ENCODE measurements at places on chromosomes 4 and X.

DNA sequence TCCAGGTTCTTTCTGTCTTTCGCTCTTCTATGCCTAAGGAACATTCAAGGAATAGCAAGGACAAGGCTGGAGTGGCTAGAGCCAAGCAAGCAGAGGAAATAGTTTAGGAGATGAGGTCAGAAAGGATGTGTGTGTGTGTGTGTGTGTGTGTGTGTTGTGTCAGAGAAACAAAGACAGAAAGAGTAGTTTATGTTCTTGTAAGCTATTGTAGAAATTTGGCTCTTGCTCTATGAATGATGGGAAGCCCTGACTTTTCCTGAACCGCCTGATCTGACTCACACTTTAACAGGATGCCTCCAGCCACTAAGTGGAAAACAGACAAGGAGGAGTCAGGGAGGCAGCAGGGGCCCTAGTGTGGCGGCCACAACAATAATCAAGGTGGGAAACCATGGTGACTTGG is 39.7 kb downstream of the LGI2 start:
- no peak for DNase-seq

GRCh38 chrX:102624105-102624504 is 24.8 kb downstream of the ARMCX5 start:
- DNase-seq = no peak

DNA sequence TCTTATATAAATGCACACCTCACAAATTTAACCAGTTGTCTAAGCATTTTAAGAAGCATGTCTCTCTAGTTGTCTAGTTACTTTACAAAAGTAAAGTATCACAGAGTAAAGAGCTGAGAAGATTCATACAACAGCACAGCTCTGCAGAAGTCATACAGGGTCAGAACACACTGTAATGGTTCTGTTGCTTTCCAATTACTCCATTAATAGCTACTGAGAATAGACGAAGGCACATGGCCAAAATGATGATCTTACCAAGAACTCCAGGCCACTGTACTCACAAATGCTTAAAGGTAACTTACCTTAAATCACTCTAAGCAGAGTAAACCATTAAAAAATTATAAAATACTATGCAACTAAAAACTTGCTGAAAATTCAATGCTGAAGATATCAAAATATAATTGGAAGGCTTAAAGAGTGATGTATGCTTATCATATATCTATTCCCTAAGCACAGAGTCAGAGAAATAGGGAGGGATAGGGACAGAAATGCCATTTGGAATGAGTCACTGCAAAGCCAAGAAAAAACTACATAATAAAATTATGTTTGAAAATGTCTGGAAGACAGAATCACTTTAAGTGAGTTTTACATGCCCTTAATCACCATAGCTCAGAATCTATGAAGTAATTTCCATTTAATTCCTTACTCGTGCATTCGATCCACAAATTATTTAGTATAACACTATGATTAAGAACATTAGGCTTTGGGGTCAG is 71.0 kb downstream of the DDX60L start:
- no peak for DNase-seq

GRCh38 chrX:69020316-69020715 is 144.9 kb downstream of the PJA1 start:
- no peak for DNase-seq

- no peak for DNase-seq
Measured at GRCh38 chr4:183556947-183557346, 52.1 kb downstream of the ING2 start.

DNA sequence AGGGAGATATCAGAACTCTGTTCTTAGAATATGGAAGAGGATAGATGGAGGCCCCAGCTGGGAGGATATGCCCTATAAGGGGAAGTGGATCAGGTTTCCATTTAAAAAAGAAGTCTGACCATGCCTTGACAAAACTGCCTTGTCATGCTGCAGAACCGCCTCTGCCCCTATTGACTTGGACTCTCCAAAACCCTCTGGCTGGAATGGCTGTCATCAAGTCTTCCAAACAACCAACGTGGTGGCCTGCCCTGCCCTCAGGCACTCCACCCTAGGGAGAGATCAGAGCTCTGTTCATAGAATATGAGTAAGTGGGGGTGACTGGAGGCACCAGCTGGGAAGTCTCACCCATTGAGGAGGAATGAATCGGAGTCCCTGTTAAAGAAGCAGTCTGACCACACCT is 114.9 kb downstream of the VSIG4 start:
- no peak for DNase-seq

GRCh38 chrX:75365243-75365975 is 91.5 kb downstream of the UPRT start:
- no peak for DNase-seq

DNA sequence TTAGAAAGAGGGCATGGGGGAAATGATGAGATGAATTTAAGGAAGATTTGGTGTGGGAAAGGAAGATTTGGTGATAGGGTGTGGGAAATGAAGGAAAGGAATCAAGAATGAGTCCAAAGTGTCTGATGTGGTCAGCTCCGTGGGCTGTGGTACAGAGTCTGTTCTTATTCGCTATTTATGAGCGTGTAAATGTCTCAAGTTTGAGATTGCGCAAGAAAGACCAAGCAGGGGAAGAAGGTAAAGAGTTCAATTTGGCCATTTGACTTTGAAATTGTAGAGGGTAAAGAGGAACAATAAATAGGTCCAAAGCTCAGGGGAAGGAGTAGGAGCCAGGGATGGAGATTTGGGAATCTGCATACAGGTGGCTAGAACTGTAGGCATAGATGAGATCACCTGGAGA is 11.3 kb upstream of the SMS start:
- no peak for DNase-seq

DNA sequence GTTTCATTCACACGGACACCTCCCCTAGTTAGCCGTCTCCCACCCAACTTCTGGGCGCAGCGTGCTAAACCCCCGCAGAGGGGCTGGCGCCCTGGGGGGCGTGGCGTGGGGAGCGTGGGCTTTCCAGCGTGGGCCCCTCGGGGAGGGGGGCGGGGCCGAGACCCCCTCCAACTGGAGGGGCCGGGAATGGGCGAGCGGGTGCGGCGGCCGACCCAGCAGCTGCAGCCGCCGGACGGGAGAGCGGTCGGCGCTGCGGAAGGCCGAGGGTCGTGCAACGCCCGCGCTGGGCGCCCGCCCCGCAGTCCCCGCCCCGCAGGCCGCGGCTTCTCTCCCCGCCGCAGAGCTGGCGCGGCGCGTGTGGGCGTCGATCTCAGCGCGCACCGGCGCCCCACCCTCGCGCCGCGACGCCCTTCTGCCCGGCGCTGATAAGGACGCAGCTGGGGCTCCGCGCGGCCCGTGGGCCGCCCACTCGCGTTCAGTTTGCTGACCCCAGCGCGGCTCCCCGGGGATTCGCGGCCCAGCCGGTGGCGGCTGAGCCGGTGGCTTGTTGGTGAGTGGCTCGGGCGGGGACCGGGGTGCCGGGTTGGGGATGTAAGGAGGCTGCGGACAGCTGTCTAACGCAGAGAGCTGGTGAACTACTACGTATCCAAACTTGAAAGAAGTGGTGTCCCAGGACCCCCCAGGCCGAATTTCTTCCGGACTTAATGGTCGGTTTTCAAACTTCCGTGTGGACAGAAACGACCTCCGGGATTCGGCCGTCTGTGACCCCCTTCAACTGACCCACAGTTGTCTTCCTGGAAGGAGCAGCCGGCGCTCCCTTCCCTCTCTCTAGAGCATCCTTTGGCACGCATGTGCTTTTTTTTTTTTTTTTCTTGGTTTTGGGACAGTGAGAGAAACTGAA is 1.5 kb downstream of the FHDC1 start:
- DNase-seq = no peak

Measured in DMS79 (cell line).